ENCODE measurements at places on chromosomes 13 and 19. TPM values are rescaled to one million over a fixed set of nuclear protein-coding genes. Genes with fewer than 3 reads are reported as not detected.

Gene RASGRP4
- 2.2 TPM for polyA plus RNA-seq

Gene SPACA4
- polyA plus RNA-seq: not detected

Gene LSR
- polyA plus RNA-seq: 5.1 TPM

Gene QPCTL
- 5.1 TPM for polyA plus RNA-seq

Gene SLITRK6
- polyA plus RNA-seq: 12.1 TPM

Gene AKAP8L
- 52.9 TPM for polyA plus RNA-seq

Gene MYDGF
- polyA plus RNA-seq: 102 TPM

Gene WDR62
- polyA plus RNA-seq: 3.3 TPM

DNA sequence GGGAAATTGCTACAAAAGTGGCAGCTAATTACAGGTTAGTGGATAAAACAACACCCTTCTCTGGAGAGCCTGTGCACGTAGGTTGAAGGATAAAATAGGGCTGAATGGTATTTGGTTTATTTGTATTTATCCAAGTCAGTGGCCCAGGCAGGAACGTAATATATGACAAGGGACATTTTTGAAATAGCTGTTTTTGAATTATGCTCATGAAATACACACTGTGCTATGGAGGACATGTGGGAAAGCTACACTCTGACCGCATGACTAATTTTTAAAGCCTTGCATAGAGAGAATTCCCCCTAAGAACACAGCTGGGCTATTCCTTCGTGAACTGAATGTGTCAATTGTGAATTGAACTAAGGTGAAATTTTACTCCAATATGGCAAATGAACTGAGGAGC is 292.1 kb upstream of the MAB21L1 start:
- H3K27me3 ChIP-seq: no peaks in the 10 kb centered on the region
- peak; percentile 84 for DNase-seq
- H3K4me1 ChIP-seq: peaks cover 46% of the 10 kb centered on the region
- peak overlapping the region; percentile 73 for H3K27ac ChIP-seq

GRCh38 chr13:71144883-71145282 is 722.1 kb downstream of the DACH1 start:
- H3K27ac ChIP-seq: no peak overlapping the region
- no peaks in the 10 kb centered on the region for H3K27me3 ChIP-seq
- no peaks in the 10 kb centered on the region for H3K36me3 ChIP-seq

DNA sequence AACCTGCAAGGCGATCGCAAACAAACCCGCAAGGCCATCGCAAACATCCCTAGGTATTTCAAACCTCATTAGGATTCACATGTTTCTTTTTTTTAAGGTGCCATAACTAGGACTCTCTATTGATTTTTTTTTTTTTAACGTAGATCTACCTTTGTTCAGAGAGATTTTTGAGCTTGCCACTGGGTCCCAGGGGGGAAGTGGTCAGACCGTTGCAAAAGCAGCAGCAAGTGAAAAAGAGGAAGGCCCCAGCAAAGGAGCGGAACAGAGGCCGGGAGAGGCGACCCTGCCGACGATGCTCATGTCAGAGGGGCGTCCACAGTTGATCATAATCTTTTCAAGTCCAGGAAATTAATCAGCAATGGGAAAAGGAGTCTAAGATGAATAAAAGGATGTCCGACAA is 32.7 kb upstream of the FLT1 start:
- H3K27me3 ChIP-seq: peaks cover 40% of the 10 kb centered on the region
- no peak overlapping the region for H3K4me3 ChIP-seq
- peak; percentile 35 for DNase-seq
- no peaks in the 10 kb centered on the region for H3K36me3 ChIP-seq

DNA sequence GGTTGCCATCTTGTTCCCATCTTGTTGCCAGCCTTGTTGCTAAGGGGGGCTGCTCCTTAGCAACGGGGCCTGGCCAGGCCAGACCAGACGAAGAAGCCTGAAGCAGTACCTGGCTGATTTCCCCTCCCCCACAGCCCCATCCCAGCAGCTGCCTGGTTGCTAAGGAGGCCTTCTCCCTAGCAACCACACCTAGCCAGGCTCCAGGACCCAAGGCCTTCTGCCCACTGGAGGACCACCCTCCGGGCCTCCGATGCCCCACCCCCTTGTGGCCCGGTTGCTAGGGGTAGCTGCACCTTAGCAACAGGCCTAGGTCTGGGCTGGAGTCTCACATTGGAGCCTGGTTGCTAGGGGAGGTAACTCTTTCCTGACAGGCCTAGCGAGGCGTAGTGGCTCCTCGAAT is 3.9 kb downstream of the PRRG2 start:
- H3K27ac ChIP-seq: no peak overlapping the region
- H3K4me1 ChIP-seq: peaks cover 7% of the 10 kb centered on the region
- peaks cover 2% of the 10 kb centered on the region for H3K27me3 ChIP-seq
- no peak for DNase-seq
- H3K36me3 ChIP-seq: no peaks in the 10 kb centered on the region
- H3K4me3 ChIP-seq: no peak overlapping the region

GRCh38 chr13:80037505-80037888 is 303.4 kb downstream of the SPRY2 start:
- no peaks in the 10 kb centered on the region for H3K4me1 ChIP-seq
- H3K4me3 ChIP-seq: no peak overlapping the region
- H3K27ac ChIP-seq: no peak overlapping the region
- no peak for DNase-seq
- no peaks in the 10 kb centered on the region for H3K27me3 ChIP-seq

- peaks cover 25% of the 10 kb centered on the region for H3K4me1 ChIP-seq
- DNase-seq: peak; percentile 87
- peak overlapping the region; percentile 94 for H3K4me3 ChIP-seq
- H3K27ac ChIP-seq: peak overlapping the region; percentile 85
- no peaks in the 10 kb centered on the region for H3K27me3 ChIP-seq
- H3K36me3 ChIP-seq: no peaks in the 10 kb centered on the region
These were observed 866 bp upstream of the ZSWIM4 start for GRCh38 chr19:13794398-13794756.

DNA sequence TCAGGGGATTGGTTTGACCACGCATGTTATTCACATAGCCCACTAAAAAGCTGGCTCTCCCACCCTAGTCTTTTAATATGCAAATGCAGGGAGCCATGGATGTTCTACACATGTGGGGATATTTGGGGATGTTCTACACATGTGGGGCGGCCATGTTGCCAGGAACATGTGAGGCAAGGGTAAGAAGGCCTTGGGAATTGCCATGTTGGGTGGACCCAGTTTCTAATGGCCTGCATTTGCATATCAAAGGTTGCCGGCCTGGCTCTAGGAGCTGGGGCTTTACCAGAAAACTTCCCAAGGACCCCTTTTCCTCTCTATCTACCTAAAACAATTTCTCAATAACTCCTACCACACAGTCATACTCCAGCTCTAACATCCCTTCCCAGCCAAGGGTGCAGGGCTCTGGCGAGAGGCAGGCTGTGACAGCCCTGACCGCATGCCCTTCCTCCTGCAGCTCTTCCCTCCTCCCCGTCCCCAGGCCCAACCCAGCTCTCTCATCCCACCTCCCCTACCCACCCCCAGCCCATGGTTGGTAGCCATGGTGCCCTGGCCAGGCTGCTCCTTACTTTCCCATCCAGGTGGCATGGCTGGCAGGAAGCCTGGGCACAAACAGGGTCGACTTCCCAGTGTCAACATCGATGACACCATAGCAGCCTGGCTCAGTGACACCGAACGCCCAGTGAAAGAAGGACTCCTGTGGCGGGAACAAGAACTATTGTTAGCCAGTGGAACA is 11.0 kb downstream of the PEPD start:
- H3K4me3 ChIP-seq: no peak overlapping the region
- H3K27me3 ChIP-seq: no peaks in the 10 kb centered on the region
- DNase-seq: no peak
- H3K27ac ChIP-seq: no peak overlapping the region

DNA sequence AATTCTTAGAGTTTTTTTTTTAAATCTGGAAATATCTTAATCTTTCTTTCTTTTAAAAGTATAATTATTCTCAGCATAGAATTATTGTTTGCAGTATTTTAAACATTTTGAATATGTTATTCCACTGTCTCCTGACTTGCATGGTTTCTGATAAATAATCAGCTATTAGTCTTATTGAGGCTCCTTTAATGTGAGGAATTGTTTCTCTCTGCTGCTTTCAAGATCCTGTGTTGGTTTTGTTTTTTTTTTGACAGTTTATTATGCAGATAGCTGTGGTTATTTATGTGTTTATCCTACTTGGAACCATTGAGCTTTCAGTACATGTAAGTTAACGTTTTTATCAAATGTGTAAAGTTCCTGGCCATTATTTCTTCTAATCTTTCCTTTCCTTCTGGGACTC is 477.9 kb upstream of the HTR2A start:
- no peak for DNase-seq
- no peak overlapping the region for H3K27ac ChIP-seq
- no peak overlapping the region for H3K4me3 ChIP-seq
- H3K36me3 ChIP-seq: no peaks in the 10 kb centered on the region

DNA sequence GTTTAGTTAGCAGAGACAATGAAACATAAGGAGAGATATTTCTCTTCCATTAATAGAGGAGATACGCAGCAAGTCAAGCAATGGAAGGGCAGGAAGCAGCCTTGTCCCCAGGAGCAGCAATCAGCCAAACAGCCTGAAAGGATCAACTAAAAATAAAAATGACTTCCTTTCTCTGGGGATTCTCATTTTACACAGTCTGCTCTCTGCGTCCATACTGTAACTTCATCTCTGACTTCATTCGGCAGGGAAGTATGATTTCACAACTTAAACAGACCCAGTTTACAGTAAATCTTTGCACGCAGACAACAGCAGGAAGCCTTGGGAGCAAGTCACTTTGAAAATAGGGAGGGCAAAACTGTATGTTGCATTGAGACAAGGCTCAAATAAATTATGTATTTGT is 826.7 kb downstream of the DIAPH3 start:
- DNase-seq: peak; percentile 94
- no peaks in the 10 kb centered on the region for H3K36me3 ChIP-seq
- H3K27ac ChIP-seq: peak overlapping the region; percentile 80
- peaks cover 3% of the 10 kb centered on the region for H3K4me1 ChIP-seq
- H3K27me3 ChIP-seq: no peaks in the 10 kb centered on the region

DNA sequence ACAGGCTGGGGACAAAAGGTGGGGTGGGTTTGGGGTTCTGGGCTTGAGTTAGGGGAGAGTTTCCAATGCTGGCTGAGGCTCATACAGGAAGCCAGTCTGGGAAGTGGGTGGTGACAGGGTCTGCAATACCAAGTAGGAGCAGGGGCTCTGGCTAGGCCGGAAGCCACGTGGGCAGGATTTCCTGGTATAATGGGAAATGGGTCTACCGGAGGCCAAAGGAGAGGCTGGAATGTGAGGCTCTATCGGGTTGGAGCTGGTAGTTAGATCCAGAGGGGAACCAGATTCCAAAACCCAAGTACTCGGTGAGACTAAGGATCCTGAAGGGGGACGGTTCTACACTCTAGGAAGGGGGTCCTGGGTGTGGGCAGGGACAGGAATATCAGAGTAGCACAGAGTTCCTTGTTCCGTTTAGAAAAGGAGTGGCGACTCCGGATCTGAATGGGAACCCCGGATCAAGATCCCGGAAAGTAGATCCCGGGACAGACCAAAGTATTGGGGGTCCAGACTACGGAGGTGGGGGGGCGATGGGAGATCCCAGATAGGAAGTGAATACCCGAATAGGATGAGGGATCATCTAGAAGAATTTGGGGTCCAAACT is 802 bp downstream of the CDC37 start:
- peaks cover 50% of the 10 kb centered on the region for H3K4me1 ChIP-seq
- peak overlapping the region; percentile 88 for H3K4me3 ChIP-seq
- peaks cover 22% of the 10 kb centered on the region for H3K36me3 ChIP-seq
- DNase-seq: no peak
